Urothelium cell line (cell line): ENCODE measurements at places on chromosomes 11 and 22.
A peak's percentile ranks its signal among the peaks of the same experiment; 100 is the strongest.

- DNase-seq: peak; percentile 81
Measured at GRCh38 chr11:62081378-62082291, 42.2 kb upstream of the INCENP start.

DNA sequence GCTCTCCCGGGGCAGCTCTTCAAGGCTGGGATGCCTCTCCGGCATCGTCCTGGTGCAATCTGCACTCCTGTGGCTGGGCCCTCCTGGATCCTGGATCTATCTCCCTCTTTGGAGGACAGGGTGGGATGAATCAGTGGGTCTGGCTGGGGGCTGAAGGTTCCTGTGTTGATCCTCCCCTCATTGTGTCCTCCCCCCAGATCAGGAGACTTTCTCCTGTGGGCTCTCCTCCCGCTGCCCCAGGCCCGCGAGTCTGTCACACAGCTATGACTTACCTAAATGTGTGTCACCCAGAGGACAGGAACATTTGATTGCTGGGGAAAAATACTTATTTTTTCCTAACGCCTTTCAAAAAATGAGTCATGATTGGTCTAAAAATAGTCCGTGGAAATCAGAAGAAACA, 106.8 kb upstream of the NECTIN1 start:
- DNase-seq: no peak

DNA sequence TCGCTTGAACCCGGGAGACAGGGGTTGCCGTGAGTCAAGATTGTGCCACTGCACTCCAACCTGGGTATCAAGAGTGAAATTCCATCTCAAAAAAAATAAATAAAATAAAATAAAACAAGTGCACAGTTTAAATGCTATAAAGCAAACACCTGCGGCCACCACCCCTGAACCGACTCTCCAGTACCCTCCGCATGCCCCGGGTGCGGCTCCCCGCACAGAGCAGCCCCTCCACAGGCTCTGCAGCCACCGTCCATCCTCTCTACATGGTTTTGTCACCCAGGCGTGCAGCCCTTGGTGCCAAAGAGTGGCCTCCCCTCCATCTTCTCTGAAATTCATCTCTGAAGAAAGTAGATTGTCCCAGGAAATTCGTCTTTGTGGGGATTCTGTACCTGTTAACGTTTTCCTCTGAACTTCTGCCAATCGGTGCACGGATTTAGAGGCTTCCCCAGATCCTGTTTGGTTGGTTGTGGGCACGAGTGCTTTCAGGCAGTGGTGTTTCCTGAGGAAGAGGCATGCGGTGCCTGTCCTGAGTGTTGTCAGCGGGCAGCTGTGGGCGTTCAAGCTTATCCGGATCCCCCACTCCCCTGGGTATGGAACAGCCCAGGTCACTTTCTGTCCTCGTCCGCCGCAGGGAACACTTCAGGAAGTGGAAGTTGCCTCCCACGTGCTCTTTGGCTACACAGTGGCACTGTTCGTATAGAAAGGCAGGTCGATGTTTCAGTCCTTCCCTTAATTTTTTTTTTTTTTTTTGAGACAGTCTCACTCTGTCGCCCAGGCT, 4.1 kb downstream of the MIOX start:
- no peak for DNase-seq

GRCh38 chr11:117143390-117143789, 697 bp upstream of the PAFAH1B2 start:
- peak; percentile 40 for DNase-seq

DNA sequence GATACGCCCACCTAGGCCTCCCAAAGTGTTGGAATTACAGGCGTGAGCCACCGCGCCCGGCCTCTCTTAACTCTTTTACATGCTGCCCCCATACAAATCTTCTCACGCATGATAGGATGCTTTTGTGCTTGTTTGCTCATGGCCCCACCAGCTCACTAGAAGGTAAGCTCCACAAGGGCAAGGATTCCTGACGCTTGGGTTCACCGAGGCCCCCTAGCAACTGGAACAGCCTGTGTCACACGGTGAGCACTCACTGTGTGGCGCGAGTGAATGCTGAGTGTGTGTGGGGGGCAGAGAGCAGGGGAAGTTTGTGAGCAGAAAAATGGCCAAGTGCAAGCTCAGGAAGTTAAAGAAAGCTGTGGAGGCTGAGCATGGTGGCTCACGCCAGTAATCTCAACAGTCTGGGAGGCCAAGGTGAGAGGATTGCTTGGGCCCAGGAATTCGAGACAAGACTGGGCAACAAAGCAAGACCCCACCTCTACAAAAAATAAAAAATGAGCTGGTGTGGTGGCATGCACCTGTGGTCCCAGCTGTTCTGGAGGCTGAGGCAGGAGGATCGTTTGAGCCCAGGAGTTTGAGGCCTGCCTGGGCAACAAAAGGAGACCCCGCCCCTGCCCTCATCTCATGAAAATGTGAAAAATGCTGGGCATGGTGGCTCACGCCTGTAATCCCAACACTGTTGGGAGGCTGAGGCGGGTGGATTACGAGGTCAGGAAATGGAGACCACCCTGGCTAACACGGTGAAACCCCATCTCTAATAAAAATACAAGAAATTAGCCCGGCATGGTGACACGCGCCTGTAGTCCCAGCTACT, 2.3 kb downstream of the BAD start:
- DNase-seq: no peak

DNA sequence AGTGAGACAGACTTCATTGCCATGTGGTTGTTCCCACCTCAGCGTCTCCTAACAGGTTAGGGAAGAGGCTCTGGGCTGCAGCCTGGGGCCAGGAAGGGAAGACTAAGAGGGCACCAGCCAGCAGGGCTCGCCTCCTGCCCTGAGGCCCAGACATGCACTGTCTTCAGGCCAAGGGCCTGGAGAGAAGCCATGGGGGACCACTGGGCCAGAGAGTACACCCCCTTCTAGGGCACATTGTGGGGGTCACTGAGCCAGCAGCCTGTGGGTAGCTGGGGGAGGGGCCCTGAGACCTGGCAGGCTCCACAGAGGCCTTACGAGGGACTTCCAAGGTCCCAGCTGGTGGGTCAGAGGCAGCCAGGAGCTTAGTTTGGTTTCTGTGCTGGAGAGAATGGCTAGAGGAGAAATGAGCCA, 25.0 kb upstream of the MYRF start:
- no peak for DNase-seq

DNA sequence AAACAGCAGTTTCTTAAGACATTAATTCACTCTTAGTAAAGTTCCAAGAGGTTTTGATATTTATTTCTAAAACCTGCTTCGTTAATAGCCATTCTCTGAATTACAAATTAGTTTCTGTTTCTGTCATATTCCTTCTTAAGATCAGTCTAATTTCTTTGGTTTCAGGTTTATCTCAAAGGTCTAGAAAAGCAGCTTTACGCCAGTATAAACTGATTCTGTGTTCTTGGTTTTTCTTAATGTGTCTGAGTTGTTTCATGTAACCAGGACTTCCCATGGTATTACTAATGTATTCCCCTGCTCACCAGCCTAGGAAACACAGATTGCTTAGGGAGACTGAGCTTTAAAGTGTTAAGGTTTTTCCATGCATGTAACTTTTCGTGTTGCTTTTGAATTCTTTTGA, 6.8 kb upstream of the ACY3 start:
- DNase-seq: no peak

GRCh38 chr11:6771926-6772893, at the start of gene OR2AG2:
Gene OR2AG2, minus strand, starts transcription at chr11:6771976. Its CDS starts 3,019 bp downstream, at chr11:6768957.
- DNase-seq: no peak

- DNase-seq: no peak
Measured at GRCh38 chr22:44445307-44445680, 52.7 kb downstream of the RTL6 start.

DNA sequence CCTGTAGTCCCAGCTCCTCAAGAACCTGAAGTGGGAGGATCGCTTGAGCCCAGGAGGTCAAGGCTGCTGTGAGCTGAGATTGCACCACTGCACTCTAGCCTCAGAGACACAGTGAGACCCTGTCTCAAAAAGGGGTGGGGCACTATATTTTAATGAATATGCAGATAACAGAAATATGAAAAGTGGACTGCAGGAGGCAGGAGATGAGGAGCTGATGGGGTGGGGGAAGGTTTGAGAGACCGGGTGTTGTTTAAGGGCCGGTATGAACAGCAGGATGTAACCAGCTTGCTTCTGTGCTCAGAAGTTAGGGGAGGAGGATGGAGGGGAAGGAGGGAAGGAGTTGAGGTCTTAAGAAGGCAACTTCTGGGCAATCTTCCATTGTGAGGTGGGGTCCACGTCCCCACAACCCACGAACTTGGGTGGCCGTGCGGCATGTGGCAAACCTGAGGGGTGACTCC, 1.3 kb upstream of the B4GALNT4 start:
- DNase-seq: no peak

DNA sequence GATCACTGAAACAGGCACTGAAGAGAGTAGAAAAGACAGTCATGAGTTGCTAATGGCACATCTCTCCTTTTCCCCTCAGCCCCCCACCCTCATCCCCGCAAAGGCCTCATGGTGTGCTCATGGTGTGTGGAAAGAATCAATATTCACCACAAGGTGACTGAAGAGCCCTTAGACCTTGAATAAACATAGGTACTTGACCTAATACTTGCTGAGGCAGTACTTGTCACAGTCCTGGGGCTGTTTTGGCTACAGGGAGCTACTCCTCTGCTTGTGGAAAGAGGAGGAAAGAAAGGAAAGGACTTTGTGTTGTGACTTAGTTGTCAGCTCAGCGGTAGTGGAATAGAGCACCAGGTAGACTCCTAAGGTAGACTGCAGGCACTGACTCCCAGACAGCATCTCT, 537.8 kb upstream of the CCDC179 start:
- no peak for DNase-seq
